ENCODE measurements at places on chromosomes 5 and 9.

DNA sequence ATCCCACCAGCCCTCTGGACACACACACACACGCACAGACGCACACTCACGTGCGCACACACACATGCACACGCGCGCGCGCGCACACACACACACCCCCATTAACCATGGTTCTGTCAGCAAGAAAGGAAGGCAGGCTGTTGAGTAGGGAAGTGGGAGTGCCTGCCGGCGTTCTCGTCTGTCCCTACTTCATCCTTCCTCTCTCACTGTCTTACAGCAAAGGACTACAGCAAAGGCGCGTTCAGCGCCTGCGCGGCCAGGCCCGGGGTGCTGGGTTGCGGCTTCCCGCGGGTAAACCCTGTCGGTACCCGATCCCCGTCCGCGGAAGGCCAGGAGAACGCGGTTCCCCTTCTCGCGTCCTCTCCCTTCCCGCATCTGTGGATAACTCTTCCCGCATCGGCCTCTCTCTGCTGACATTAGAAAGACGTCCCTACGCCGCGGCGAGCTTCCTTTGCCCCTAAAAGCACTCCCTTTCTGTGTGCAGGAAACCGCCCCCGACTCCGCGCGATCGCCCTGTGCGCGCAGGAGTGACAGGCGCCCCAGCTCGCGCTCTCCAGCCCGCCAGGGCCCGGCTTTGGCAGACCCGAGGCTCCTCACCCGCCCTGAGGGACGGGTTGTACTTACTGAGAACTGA is 219.2 kb downstream of the AGTPBP1 start:
- DNase-seq: peak; percentile 33

DNA sequence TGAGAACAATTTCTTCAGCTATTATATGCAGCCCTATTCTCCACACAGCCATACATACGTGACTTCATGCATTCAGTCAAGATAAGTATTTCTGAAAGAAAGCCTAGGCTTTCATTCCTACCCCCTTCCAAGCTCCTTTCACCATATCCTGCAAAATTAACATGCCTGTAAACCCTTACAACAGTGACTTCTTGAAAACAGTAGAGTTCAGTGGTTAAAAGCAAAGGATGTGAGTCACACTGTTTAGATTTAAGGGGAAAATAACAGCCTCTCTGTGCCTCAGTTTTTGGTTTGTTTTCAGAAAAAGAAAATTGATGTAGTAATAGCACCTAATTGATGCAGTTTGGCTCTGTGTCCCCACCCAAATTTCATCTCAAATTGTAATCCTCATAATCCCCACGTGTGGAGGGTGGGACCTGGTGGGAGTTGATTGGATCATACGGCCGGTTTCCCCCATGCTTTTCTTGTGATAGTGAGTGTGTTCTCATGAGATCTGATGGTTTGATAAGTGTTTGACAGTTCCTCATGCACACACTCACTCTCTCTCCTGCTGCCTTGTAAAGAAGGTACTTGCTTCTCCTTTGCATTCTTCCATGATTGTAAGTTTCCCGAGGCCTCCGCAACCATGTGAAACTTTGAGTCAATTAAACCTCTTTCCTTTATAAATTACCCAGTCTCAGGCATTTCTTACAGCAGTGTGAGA is 264.8 kb downstream of the CETN3 start:
- DNase-seq: no peak

- DNase-seq: no peak
These were observed 106.3 kb downstream of the DMXL1 start for GRCh38 chr5:119177226-119177625.

DNA sequence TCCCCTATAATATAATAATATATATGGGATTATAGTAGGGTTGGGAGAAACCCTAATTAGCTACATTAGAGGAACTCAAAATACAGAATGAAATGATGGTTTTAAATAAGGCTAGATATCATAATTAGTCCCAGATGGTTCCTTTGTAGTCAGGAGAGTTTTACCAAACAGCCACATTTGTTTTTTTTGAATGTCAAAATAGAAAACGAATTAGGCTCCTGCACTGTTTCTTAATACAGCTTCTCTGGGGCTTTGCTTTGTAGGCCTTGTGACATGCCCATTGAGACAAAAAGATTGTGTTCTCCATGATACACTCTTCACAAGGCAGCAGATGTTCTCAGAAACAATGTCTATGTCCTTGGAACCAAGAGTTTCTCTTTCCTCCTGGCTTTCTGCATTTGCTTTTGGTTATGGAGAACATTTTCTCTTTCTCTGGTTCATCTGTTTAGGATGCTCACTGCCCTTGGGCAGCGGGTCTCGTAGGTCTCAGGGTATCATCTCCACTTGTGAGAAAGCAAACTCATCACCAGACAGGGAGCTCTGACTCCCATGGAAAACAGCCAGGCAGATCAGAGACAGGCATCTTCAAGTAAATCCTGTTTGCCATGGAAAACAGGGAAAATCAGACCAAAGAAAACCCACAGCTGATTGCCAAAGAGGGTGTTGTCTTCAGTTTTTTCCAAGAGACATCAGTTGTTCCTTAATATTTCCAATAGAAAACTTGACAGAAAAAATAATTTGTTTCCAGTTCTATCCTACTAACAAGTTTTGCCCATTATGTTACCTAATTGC is 54.1 kb upstream of the RPS23 start:
- no peak for DNase-seq

DNA sequence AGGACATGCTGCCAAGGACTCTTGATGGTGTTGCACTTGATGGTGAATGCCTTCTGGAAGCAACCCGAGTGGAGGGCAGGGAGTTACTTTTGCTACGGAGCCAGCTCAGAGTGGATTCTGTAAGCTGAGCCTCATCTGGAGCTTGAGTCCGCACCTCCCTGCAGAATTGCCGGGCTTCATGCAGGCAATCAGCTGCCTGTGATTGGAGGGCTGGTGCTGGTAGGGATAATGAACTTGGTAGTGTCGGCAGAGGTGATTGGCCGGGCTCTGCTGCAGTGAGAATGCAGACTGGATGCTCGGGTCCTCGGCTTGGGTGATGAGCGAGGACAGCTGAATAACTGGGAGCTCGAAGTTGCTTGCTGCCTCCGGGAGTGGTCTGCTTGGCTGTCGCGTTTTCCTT is 23.1 kb downstream of the SLC25A25 start:
- peak; percentile 33 for DNase-seq
